ENCODE measurements at places on chromosomes 5 and 9.
A peak's percentile ranks its signal among the peaks of the same experiment; 100 is the strongest.

DNA sequence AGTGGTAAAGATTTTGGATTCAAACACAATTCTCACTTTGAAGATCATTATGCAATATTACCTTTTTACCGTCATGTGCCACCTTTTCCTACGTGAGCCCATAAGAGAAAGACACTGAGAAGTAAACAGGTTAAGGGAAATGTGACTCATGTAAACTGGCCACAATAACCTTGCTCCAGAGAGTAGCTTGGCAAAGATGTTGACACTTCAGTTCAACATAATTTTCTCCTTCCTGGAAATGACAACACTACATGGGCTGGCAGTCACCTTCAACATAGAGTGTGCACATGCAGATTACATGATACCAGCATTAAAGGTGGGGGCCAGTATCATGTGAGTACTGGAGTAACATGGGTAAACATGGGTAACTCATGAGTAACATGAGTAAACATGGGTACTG, 141.9 kb downstream of the CDK5RAP2 start:
- DNase-seq, result no peak

DNA sequence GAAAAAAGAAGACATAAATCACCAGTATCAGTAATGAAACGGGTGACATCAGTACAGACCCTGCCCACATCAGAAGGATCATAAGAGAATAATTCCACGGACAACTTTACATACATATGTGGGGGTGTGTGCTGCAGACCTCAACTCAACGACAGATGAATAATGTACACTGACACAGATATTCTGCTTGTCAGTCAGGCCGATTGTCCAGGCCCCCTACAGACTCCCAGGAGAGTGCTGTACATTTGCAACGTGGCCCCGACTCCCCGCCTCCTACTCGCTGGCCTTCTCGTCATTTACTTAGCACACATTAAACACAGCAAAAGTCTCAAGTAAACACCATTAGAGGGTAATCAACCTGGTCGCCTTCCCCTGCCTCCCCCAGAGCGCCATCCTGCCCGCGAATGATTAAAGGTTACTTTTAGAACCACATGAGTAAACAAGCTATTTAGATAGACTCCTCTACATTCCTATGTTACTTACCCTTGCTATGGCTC, 3.5 kb upstream of the TMED9 start:
- DNase-seq, result no peak

- peak; percentile 62 for DNase-seq
Observed at GRCh38 chr5:53027913-53028312, 38.8 kb downstream of the ITGA2 start.

GRCh38 chr9:131516100-131516499, 13.4 kb downstream of the POMT1 start:
- peak; percentile 2 for DNase-seq

DNA sequence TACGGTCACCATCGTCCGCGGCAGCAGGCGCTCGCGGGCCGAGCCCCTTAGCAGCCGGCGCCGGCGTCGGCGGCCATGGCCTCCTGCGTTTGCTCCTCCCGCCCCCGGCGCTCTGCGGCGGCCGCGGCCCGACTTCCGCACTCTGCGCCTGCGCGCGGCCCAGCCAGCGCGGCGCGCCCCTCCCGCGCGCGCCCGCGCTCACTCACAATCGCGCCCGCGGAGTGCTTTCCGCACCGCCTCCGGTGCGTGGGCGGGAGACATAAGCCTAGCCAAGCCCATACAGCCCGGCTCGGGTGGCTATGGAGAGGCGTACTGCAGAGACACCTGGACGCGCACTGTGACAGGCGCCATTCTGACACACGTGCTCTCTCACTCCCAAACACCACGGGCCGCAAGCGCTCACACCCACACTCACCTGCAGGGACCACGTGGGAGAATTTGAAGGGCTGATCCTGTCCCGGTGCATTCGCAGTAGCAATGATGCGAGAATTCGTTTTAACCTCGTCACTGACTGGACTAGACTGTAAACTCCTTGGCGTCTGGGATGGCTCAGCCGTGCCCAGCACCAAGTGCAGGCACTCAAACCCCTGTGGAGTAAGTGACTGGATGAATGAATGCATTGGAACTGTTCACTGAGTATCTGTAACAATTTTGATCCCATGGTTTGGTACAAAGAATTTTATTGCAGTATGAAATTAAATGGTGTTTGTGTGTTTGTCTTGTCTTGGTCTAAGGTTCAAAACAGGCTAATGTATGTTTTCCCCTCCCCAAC, at the start of gene RNF145:
TSS of gene RNF145 (minus strand) at position 116 of the 772 bp plus-strand sequence. CDS start 5,936 bp downstream, outside the sequence.
- peak; percentile 96 for DNase-seq

Measured in right cardiac atrium (tissue), 5 donors.